Natural killer cell (primary cell): ENCODE measurements at places on chromosomes 1 and 21.
A peak's percentile ranks its signal among the peaks of the same experiment; 100 is the strongest.

GRCh38 chr1:194295685-194296084 is 1109.3 kb upstream of the B3GALT2 start:
- peak; percentile 84 for DNase-seq

GRCh38 chr1:179583771-179584320 is 7.8 kb upstream of the TDRD5 start:
- no peak for DNase-seq

- no peak for DNase-seq
Observed at GRCh38 chr1:91818713-91818975, 67.3 kb downstream of the TGFBR3 start.

DNA sequence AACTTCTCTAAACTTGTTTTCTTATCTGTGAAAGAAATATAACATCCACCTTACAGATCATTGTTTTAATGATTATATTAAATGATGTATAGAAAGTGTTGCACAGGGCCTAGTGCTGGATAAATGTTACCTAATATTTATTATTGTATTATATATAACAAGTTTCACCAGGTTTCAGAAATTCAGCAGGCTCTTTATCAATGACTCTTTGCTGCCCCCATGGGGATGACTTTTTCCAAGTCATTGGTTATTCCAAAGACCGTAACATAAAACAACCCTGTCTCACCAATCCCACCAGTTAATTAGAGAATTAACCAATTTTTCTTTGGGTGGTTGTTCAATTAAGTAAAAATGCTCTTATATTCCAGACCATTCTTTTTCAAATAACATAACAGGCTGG is 7.3 kb upstream of the DEDD start:
- peak; percentile 71 for DNase-seq

- no peak for DNase-seq
Observed at GRCh38 chr1:17837233-17838030, 82.3 kb downstream of the ACTL8 start.

DNA sequence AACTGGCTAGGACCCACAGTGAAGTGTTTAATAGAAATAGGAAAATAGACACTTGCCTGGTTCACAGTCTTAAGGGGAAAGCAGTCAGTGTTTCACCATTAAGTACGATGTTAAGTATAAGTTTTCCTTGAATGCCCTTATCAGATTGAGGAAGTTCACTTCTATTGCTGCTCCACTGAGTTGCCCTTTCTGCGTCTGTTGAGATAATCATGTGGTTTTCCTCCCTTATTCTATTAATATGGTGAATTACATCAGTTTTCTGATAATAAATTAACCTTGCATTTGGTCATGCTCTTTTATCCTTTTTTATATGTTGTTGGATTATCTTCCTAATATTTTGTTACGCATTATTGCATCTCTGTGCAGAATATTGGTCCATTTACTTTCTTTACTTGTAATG is 21.4 kb downstream of the UTS2 start:
- no peak for DNase-seq

GRCh38 chr1:24548070-24548469 is 7.8 kb upstream of the NCMAP start:
- no peak for DNase-seq

DNA sequence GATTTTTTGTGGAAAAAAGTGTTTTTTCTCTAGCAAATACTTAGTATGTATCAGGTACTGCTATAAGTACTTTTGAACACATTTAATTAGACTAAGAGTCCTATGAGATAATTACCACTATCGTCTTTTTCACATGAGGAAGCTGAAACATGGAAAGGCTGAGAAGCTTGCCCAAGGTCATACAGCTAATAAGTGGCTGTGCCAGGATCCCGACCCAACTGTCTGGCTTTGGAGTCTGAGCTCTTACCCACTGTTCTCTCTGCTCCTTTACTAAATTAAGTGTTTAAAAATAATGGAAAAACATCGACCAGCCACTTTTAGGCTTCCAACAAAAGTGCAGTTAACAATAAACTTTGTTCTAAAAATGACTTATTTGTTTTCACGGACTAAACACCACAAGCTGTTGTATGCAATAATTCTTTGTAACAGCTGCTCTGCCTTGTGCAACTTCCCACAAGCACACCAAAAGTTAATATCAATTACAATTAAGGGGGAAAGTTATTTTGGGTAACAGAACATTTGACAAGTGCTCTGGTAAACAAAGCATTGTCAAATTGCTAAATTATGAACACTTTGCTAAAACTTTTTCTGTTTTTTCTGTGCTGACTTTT is 75.7 kb downstream of the CRB1 start:
- DNase-seq: no peak

DNA sequence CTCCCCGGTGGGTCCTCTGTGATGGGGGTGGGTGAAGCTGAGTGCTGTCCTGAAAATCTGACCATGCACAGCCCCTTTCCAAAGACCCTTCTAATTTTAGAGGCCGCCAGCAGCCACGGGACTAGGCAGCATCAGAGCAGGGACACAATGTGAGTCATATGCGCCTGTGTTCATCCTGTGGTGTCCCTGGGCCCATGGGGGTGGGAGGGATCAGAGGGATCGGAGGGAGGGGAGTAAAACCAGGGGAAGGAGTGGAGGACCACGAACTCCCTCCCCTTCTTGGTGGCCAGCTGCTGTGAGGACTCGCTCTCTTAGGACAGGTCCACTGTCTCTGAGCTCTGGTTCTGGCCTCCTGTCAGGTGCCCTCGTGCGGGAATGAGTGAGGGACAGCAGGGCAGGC is 61.5 kb downstream of the ADARB1 start:
- DNase-seq: no peak

DNA sequence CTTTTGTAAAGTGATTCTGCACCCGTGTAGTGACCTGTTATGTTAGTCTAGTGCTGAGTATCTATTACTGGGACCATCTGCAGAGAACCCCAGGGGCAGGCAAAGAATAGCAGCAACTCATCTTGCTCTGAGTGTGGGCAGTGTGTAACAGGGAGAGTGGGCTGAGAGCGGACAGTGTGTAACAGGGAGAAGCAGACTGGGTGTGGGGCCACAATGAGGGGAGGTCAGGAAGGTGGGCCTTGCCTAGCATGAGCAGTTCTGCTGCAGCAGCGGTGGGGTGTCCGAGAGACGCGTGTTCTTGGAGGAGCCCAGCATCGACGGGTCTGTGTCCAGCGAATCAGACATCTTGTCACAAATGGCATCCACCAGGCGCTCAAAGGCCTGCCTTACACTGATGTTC is 41.2 kb upstream of the NRDC start:
- no peak for DNase-seq

GRCh38 chr21:25638660-25639550 is at the start of gene JAM2:
TSS of gene JAM2 (plus strand) at chr21:25639258. CDS start at chr21:25639822, 564 bp downstream.
- no peak for DNase-seq

DNA sequence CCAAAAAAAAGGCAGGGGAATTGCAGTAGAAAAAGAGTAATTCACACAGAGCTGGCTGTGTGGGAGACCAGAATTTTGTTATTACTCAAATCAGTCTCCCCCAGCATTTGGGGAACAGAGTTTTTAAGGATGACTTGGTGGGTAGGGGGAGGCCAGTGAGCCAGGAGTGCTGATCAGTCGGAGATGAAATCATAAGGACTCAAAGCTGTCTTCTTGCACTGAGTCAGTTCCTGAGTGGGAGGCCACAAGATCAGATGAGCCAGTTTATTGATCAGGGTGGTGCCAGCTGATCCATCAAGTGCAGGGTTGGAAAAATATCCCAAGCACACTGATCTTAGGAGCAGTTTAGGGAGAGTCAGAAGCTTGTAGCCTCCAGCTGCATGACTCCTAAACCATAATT is 23.7 kb upstream of the EDARADD start:
- DNase-seq: no peak

DNA sequence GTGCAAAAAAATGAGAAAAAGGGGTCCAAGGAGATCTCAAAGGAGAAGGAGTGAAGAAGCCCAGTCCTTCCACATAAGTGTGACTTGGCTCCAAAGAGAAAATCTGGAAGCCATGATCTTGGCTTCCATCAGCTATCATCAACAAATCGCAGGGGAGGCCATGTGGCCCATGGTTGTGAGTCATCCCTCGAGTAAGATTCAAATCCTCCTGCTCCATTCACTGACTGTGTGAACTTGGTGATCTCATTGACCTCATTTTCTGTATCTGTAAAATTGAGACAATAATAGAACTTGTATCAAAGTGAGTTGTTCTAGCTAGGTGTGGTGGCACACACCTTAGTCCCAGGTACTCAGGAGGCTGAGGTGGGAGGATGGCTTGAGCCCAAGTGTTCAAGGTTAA is 79.1 kb upstream of the OLIG2 start:
- no peak for DNase-seq

- DNase-seq: no peak
Observed at GRCh38 chr1:234093741-234094140, 189.3 kb downstream of the SLC35F3 start.

GRCh38 chr1:44030605-44031251 is 534 bp downstream of the SLC6A9 start:
- peak; percentile 72 for DNase-seq

GRCh38 chr1:244062156-244062725 is 11.2 kb downstream of the ZBTB18 start:
- no peak for DNase-seq

- DNase-seq: no peak
Observed at GRCh38 chr1:44832056-44832705, 10.9 kb downstream of the PTCH2 start.

GRCh38 chr1:151273924-151274466 is 8.1 kb upstream of the ZNF687 start:
- no peak for DNase-seq

- no peak for DNase-seq
Observed at GRCh38 chr1:81889166-81889565, 88.4 kb downstream of the ADGRL2 start.

DNA sequence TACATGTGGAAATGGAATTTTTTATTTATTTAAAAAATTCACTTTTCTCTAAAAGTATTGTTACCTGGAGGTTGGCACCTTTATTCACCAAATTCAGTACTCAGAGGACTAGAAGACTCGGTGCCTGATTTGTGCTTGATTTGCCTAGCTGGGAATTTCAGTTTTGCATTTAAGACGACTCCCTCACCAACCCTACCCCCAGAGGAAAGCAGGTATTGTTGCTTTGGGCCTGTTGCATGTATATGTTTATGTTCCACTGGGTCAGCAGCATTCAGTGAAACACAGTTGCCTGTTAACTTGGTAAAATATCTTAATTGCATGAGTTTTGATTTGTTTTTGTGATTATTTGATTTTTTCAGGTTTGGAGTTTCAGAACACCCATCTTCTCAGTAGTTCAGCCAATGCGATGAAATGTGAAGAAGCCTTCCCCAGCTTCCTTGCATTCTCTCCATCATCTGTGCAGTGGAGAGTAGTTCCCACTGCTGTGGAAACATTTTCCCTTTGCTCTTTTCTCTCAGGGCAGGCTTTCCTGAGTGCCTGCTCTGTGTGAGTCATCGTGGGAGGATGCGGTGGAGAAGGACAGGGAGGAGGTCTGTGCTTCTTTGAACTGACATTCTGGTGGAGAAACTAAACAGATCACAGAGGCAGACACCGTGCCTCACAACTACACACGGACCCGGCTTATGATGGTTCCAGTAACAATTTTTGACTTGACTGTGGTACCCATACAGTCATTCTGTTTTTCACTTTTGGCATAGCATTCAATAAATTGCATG is 6.4 kb downstream of the ADARB1 start:
- no peak for DNase-seq

DNA sequence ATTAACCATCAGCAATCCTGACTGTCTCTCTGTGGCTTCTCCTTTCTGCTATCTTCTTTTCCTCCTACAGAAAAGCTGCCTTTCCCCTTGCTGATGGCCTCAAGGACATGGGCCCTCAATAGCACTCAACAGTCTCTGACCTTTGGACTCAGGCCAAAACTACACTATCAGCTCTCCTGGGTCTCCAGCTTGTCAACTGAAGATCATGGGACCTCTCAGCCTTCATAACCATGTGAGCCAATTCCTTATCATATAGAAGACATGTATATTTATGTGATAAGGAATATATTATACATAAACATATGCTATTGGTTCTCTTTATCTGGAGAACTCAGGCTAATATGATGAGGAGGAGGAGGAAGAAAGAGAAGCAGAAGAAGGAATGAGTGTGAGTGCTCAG is 91.8 kb upstream of the GJB5 start:
- no peak for DNase-seq

DNA sequence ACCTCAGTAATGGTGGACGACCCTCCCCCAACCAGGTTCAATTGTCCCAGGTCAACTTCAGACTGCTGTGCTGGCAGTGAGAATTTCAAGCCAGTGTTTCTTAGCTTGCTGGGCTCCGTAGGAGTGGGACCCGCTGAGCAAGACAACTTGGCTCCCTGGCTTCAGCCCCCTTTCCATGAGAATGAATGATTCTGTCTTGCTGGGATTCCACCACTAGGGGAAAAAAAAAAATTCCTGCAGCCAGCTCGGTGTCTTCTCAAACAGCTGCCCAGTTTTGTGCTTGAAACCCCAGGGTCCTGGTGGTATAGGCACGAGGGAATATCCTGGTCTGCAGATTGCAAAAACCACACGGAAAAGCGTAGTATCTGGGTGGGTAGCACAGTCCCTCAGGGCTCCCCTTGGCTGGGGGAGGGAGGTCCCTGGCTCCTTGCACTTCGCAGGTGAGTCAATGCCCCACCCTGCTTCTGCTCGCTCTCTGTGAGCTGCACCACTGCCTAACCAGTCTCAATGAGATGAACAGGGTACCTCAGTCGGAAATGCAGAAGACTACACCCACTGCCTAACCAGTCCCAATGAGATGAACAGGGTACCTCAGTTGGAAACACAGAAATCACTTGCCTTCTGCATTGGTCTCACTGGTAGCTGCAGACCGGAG is 41.5 kb downstream of the GBP6 start:
- no peak for DNase-seq

GRCh38 chr21:33974513-33975468 is 59.2 kb upstream of the ATP5PO start:
- no peak for DNase-seq

DNA sequence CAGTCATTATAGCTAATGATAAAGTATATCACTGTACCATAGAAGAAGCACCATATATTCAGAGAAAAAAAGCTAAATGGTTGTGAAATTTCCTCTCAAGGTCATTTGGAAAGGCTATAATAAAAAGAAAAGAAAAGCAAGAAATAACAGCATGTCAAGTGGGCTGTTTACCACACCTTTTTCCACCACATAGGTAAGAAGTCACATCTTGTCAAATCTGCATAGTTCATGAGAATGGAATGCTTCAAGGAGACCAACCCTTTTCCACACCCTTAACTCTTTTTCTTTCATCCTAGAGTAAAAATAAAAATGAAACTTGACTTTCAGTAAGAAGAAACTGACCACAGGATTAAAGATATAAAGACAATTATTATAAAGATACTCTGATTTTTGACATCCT is 91.2 kb downstream of the ATP6V1G3 start:
- DNase-seq: no peak

DNA sequence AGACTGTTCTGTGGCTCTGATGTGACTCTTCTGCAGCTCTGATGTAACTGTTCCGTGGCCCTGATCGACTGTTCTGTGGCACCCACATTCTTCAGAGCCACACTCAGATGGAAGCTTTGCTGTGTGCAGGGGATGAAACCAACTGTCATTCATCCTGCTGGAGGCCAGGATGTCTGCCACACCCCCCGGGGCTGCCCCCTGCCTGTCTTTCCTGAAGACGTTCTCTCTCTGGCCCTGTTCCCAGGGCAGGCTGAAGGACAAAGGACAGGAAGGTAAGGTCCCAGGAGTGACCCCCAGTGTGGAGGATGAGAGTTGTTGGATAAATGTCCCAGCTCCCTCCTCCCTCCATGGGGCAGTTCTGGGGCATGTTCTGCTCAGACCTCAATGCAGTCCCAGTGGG is 29.4 kb upstream of the UMODL1 start:
- DNase-seq: no peak

GRCh38 chr21:38567335-38567969 is 69.2 kb upstream of the ERG start:
- DNase-seq: no peak

GRCh38 chr1:241323514-241324195 is 33.4 kb downstream of the RGS7 start:
- DNase-seq: no peak

- DNase-seq: no peak
Observed at GRCh38 chr21:45922648-45923047, 58.9 kb upstream of the COL6A1 start.
